ENCODE measurements at places on chromosomes 12 and 14.
A peak's percentile ranks its signal among the peaks of the same experiment; 100 is the strongest.

DNA sequence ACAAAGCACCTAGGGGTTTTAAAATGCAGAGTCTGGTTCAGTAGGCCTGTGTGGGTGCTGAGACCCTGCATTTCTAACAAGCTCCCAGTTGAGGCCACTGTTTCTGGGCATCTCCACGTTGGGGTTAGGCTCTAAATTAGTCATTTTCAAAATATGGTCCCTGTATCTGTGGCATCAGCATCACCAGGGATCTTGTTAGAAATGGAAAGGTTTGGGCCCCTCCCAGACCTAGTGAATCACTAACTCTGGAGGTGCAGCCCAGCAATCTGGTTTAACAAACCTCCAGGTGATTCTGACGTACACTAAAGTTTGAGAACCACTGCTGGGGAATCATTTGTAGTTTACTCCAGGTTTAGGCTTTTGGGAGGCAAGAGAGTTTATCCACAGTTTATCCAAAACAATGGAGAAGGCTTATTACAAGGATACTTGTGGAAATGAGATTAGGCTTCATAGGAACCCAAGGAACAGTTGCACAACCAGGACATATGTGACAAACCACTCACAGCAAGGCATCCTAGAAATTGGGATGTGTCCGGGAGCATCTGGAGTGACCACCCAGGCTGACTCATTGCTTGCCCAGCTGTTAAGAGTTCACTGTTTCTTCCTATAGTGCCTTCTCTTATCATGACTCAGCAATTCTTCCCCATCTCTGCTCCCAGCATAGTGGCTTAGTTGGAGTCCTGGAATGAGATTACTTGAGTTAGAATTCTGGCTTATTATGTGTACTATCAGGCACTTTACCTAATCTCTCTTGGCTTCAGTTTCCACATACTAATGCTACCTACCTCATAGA is 71.6 kb upstream of the STXBP6 start:
- no peak for DNase-seq

DNA sequence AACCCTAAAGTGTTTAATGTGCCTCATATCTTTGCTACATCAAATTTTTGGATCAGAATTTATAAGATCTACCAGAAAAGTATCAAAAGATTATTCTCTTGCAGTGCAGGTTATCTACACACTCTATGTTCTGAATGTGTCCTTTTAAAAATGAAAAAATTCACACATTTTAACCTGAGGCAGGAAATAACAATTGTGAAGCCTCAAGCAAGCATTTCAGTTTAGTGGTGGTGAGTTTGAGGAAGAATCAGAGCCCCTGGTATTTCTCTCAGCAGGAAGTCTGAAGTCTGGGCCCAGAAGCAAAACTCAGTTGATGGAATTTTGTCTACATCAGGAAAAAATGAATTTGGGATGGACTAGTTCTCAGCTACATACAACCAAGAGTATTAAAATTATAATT is 137.0 kb upstream of the PZP start:
- DNase-seq = no peak

DNA sequence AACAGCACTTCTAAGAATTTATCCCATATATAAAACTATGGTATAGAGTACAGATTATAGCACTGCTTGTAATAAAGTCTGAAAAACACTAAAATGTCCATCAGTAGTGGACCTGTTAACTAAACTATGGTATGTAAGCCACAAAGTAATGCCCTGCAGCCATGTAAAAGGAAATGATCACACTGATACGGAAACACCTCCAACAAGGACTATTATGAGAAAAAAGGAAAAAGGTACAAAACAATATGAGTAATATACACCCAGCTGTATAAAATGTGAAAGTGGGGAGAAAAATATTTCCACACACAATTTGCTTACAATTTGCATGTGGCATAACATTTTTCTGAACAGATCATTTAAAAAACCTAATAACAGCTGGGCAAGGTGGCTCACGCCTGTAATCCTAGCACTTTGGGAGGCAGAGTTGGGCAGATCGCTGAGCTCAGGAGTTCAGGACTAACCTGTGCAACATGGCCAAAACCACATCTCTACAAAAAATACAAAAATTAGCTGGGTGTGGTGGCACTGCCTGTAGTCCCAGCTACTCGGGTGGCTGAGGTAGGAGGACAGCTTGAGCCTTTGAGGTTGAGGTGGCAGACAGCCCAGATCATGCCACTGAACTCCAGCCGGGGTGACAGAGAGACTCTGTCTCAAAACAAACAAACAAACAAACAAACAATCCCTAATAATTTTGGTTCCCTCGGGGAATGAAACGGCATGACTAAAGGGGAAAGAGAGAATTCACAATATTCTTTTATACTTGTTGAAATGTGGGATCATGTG is 250.5 kb downstream of the MED13L start:
- no peak for DNase-seq

DNA sequence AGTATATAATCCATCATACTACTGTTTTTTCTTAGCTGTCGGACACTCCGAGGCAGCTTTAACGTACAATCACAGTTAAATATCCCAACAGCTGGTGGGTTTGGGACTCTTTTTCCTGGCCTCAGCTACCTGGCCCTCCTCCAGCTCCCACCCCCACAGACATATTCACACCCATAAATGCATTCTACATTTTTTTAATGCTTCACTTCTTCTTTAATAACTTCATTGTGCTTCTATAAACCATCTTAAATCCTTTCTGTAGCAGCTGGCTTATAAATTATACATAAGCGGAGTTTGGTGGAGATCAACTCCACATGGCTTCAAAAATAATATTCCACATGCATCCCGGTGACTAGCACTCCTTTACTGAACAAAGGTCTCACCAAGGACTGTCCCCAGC is 33.3 kb downstream of the TDG start:
- no peak for DNase-seq

- no peak for DNase-seq
Measured at GRCh38 chr14:62988967-62989366, 56.3 kb downstream of the KCNH5 start.

GRCh38 chr12:27539191-27539631 is 15.2 kb downstream of the PPFIBP1 start:
- DNase-seq = no peak

GRCh38 chr12:28578361-28578760 is 388.1 kb downstream of the CCDC91 start:
- DNase-seq = no peak

DNA sequence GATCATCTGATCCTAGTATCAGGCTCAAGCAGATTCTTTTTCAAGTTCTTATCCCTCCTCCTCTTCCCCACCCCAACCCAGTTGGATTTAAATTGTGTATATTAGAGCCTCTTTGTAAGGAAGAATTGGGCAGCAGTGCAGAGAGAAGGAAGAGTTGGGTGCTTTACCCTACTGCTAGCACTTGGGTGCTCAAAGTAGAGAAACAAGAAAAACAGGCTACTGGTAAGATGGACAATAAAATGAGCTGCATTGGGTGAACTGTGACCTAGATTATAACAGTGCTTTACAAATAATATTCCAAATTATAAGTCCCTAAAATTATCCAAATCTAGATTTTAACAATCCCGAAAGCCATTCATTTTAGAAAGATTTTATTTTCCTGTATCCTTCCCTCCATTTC is 363.4 kb upstream of the GARIN6 start:
- no peak for DNase-seq

GRCh38 chr12:59066445-59066844 is 146.1 kb upstream of the LRIG3 start:
- no peak for DNase-seq

GRCh38 chr14:99793213-99794150 is at the start of gene EML1:
Gene EML1 (plus strand): TSS chr14:99793413. CDS start chr14:99793477, 64 bp downstream.
- DNase-seq = peak; percentile 51

GRCh38 chr12:49225576-49226166 is 36.8 kb upstream of the TUBA1A start:
- no peak for DNase-seq

GRCh38 chr12:15350643-15351042 is 28.3 kb downstream of the PTPRO start:
- no peak for DNase-seq

GRCh38 chr14:105325716-105326567 is 11.4 kb downstream of the PACS2 start:
- no peak for DNase-seq
